ENCODE measurements at places on chromosomes 2 and 18.

- peaks cover 58% of the 10 kb centered on the region for H3K4me1 ChIP-seq
- DNase-seq, result no peak
Measured at GRCh38 chr2:134132490-134132857, 121.4 kb upstream of the MGAT5 start.

GRCh38 chr2:159091381-159091780 lies 122.9 kb downstream of the TANC1 start:
- H3K36me3 ChIP-seq, result peaks cover 7% of the 10 kb centered on the region
- H3K4me3 ChIP-seq, result peak overlapping the region; percentile 45
- peak overlapping the region; percentile 1 for H3K27ac ChIP-seq

GRCh38 chr2:112182581-112183034 lies 44.4 kb downstream of the FBLN7 start:
- DNase-seq, result peak; percentile 52
- peaks cover 3% of the 10 kb centered on the region for H3K36me3 ChIP-seq
- H3K27me3 ChIP-seq, result no peaks in the 10 kb centered on the region
- peak overlapping the region; percentile 86 for H3K4me3 ChIP-seq

GRCh38 chr2:182767578-182767977 lies 51.5 kb downstream of the DNAJC10 start:
- peaks cover 47% of the 10 kb centered on the region for H3K36me3 ChIP-seq
- H3K27ac ChIP-seq, result no peak overlapping the region
- H3K4me1 ChIP-seq, result peaks cover 4% of the 10 kb centered on the region
- DNase-seq, result no peak
- H3K27me3 ChIP-seq, result no peaks in the 10 kb centered on the region
- H3K4me3 ChIP-seq, result no peak overlapping the region

GRCh38 chr2:203578759-203579643 lies 43.9 kb upstream of the RAPH1 start:
- DNase-seq, result peak; percentile 69
- peaks cover 28% of the 10 kb centered on the region for H3K4me1 ChIP-seq
- peaks cover 9% of the 10 kb centered on the region for H3K27me3 ChIP-seq
- H3K36me3 ChIP-seq, result no peaks in the 10 kb centered on the region
- H3K27ac ChIP-seq, result peak overlapping the region; percentile 64

DNA sequence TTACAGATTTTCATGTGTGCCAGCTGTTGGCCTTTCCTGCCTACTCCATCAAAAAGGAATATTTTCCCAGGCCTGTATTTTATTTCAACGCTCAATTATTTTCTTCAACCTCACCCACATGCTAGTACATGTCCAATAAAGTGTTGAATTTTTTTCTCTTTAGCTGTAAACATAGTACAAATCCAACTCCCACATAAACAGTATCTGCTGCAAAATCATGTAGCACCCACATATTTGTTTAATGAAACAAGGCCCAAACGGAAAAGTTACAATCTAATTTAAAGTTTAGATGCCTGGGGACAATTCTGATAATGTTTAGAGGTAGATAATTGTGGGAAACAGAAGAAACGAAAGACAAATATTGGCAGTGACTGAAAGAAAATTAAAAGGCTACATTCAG lies 275.4 kb upstream of the ACVR2A start:
- H3K4me1 ChIP-seq, result no peaks in the 10 kb centered on the region
- no peak for DNase-seq
- H3K36me3 ChIP-seq, result no peaks in the 10 kb centered on the region
- no peak overlapping the region for H3K27ac ChIP-seq
- H3K4me3 ChIP-seq, result no peak overlapping the region

DNA sequence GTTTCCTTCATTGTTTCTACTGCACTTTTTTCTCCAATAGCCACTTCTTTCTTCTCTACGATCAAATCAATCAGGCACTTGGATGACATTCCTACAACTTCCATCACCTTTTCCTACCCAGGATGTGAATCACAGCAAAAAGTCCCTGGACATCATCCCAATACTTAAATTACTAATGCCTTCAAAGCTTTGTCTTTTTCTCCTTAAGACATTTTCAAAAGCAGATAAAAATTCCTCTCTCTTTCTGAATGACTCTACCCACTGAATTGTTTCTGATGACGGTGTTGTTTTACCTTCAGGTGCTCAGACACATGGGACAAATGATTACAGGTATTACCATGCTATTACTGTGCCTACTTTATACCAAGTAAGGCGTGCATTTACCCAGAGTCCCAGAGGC lies 500.9 kb downstream of the FBXO15 start:
- no peak overlapping the region for H3K4me3 ChIP-seq
- DNase-seq, result no peak
- H3K27ac ChIP-seq, result no peak overlapping the region
- H3K36me3 ChIP-seq, result no peaks in the 10 kb centered on the region

GRCh38 chr2:188869550-188869949 lies 104.6 kb upstream of the COL3A1 start:
- H3K27ac ChIP-seq, result peak overlapping the region; percentile 9
- H3K27me3 ChIP-seq, result no peaks in the 10 kb centered on the region
- peaks cover 5% of the 10 kb centered on the region for H3K4me1 ChIP-seq
- DNase-seq, result no peak
- H3K36me3 ChIP-seq, result peaks cover 3% of the 10 kb centered on the region
- peak overlapping the region; percentile 46 for H3K4me3 ChIP-seq

- no peak overlapping the region for H3K4me3 ChIP-seq
- H3K27me3 ChIP-seq, result no peaks in the 10 kb centered on the region
- peaks cover 28% of the 10 kb centered on the region for H3K4me1 ChIP-seq
Measured at GRCh38 chr18:62279561-62279960, 45.5 kb upstream of the TNFRSF11A start.

- DNase-seq, result no peak
- H3K27ac ChIP-seq, result no peak overlapping the region
- no peaks in the 10 kb centered on the region for H3K36me3 ChIP-seq
- no peaks in the 10 kb centered on the region for H3K27me3 ChIP-seq
Measured at GRCh38 chr18:43805646-43806194, 528.4 kb upstream of the SYT4 start.

DNA sequence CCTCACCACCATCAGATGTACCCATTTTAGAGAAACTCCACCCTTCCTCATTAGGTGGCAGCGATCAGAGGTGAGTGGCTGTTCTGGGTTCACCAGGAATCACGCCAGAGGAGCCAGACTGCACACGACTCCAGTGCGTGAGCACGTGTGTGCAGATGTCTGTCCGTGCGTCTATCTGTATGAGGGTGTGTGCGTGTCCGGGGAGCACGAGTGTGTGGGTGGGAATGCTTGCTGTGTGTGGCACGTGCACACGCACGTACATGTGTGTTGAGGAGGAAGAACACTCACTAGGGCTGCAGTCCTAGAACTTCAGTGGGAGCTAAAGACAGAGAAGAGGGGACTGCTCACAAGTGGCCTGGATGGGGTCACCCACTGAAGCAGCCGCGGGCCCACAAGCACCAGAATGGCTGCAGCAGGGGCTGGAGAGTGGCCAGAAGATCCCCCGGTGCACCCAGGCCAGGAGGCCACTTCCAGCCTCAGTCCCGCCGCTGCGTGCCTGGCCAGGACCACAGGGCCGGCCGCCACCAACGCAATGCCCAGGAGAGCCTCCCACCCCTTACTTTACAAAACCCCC lies 13.9 kb downstream of the HDAC4 start:
- DNase-seq, result no peak
- no peaks in the 10 kb centered on the region for H3K27me3 ChIP-seq
- H3K27ac ChIP-seq, result no peak overlapping the region

DNA sequence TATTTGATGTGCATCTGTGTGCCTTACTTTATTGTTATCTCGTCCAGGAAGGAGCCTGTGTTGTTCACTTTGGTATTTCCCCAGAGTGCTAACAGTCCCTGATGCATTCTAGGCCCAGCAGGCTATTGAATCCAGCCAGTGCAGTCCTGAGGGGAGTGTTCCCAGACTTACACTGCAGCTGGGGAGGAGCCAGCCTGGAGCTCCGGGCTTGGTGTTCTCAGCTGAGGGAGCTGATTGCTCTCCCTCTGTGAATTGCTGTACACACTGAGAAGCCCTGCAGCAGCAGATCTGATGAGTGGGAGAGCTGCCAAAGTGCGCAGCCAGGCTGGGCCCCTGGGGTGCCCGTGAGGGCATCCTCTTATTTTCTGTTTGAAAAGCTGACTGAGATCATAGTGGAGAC lies 159.2 kb downstream of the GALNT3 start:
- peaks cover 8% of the 10 kb centered on the region for H3K4me1 ChIP-seq
- no peak for DNase-seq
- H3K4me3 ChIP-seq, result no peak overlapping the region
- no peak overlapping the region for H3K27ac ChIP-seq

DNA sequence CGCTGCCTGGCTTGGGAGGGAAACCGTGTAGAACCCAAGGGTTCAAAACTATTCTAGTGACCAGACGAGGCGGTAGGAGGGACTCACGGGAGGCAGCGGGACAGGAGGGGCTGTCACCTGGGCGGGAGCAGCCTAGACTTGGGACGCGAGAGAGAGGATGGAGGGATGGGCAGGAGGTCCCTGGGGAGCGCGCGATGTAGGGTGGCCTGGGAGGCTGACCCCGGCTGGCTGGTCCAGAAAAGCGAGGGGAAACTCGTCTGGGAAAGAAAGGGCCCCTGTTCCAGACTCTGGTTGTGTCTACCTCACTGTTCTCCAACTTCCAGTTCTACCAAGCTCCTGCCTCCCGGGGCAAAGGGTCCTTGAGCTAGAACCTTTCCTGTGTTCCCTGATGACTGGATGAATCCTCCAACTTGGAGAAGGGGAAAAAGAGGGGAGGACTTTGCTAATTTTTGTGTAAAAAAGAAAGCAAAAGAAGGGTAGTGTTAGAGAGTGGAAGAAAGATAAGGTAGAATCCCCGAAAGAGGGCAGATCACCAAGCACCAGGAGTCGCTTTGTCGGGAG lies 1.4 kb downstream of the DOK6 start:
- H3K27me3 ChIP-seq, result peaks cover 60% of the 10 kb centered on the region
- peak overlapping the region; percentile 77 for H3K4me3 ChIP-seq
- peaks cover 14% of the 10 kb centered on the region for H3K4me1 ChIP-seq
- no peak for DNase-seq
- no peaks in the 10 kb centered on the region for H3K36me3 ChIP-seq

GRCh38 chr2:220226076-220226475 lies 598.6 kb downstream of the SLC4A3 start:
- H3K27ac ChIP-seq, result no peak overlapping the region
- H3K36me3 ChIP-seq, result no peaks in the 10 kb centered on the region
- H3K4me1 ChIP-seq, result no peaks in the 10 kb centered on the region
- H3K4me3 ChIP-seq, result no peak overlapping the region
- DNase-seq, result no peak

DNA sequence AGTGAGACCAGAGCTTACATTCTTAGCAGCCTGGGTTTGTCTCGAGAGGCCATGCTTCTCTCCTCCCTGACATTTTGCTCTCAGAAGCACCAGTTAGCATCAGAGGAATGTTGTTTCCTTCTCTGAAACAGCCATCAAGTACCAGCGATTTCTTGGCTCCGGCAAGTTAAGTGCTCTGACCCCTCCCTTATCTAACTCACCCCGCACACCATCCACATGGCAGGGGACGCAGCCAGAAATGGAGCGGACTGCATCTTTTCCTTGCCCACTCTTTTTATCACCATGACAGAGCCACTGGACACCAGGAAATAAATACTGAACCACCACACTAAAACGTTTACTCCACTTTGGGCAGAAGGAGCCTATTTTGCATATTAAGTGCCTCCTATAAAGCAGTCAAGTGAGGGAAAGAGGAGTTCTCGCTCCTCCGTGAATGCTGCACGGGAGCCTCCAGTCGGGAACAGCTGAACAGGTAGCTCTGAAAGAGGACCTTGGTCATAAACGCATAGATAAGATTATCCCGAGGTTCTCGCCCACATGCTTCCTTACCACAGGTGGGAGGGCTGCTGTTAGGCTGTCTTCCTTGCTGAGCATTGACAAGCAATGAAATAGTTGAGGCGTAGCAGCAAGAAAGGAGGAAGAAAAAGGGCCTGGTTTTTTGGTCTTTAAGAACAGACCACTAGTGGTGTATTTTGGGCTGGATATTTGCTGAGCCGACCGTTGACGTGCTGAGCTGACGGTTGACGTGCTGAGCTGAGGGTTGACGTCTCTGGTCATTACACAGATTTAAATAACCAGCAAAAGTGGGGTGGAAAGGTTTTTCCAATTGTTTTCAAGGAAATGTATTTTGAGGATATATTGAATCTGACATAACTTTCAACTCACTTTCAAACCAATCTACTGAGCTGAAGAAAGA lies 71.4 kb upstream of the ITGB6 start:
- no peak for DNase-seq
- peaks cover 45% of the 10 kb centered on the region for H3K4me1 ChIP-seq
- no peak overlapping the region for H3K4me3 ChIP-seq

DNA sequence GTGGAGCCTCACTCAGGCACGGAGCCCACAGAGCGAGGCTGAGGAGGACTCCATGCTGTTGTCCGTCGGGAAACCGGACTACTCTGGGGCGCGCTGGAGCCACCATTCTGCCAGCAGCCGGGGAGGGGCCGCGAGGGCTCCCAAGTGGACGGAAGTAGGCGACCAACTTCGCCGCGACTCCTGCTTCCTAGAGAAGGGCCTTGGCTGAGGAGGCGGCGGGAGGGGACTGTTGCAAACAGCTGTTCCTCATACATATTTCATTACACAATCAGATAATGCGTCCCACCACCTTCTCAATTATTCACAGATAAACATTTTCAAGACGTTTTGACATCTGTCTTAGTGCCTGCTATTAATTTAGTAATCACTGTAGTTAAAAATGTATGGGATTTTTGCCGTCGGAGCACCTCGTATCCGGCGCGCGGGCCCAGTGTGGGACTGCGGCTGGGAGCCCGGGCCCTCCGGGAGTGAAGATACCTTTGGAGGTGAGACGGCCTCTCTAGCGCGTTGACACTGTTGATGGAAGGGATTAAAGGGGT lies 11.7 kb upstream of the SIX3 start:
- peaks cover 36% of the 10 kb centered on the region for H3K4me1 ChIP-seq
- no peak overlapping the region for H3K27ac ChIP-seq
- H3K4me3 ChIP-seq, result peak overlapping the region; percentile 60
- H3K36me3 ChIP-seq, result no peaks in the 10 kb centered on the region
- no peak for DNase-seq

GRCh38 chr18:23131693-23132319 lies 3.5 kb upstream of the CABLES1 start:
- peak; percentile 65 for DNase-seq
- H3K36me3 ChIP-seq, result peaks cover 4% of the 10 kb centered on the region
- peaks cover 14% of the 10 kb centered on the region for H3K27me3 ChIP-seq
- H3K4me1 ChIP-seq, result peaks cover 11% of the 10 kb centered on the region
- no peak overlapping the region for H3K4me3 ChIP-seq

DNA sequence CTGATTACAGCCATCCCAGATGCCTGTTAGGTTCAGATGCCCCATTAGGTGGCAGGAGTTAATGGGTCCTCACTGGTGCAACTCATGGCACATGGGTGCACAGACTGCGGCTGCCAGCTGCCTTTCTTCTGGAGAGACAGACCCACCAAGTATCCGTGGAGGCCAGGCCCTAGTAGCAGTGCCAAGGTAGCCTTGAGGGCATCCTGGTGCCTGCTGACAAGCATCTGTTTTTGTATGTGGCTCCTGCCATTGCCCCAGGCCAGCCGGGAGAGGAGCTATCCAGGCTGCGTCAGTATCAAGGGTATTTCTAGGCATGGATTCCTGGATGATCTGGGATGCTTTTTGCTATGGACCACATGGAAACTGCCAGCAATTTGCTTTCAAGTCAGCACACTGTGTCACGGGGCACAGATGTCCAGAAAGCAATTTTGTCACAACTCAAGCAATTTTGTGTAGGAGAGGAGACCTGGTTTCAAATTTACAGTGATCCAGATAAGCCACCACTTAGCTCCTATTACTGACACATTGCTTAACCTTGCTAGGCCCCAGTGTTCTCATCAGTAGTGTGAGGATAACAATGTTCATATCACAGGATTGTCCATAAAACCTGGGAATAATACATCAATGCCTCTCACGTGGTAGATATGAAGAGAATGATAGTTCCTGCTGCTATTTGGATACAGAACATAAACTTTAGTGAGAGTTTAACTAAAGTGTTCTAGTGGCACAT lies 815.1 kb upstream of the RAB6C start:
- H3K36me3 ChIP-seq, result no peaks in the 10 kb centered on the region
- no peak for DNase-seq
- no peak overlapping the region for H3K4me3 ChIP-seq
- no peaks in the 10 kb centered on the region for H3K4me1 ChIP-seq
- no peaks in the 10 kb centered on the region for H3K27me3 ChIP-seq
- H3K27ac ChIP-seq, result no peak overlapping the region
